ENCODE measurements at places on chromosomes 2 and 18.

DNA sequence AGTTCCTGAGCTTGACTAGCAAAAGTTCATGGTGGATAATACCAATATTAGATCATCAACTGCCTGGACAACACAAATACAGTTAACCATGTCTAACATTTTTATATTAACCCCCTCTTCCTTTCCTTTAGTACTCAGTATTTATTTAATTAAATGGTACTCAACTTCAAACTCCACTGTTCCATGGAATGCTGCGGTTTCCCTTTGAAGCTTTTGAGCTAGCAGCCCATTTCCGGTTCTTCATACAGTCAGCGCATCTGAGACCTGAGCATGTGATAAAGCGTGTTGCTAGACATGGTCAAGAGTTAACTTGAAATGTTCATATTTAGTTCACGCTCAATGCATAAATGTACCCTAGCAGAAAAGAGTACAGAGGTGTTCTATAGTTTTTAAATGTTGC, 278.4 kb downstream of the ALPK2 start:
- DNase-seq = no peak

DNA sequence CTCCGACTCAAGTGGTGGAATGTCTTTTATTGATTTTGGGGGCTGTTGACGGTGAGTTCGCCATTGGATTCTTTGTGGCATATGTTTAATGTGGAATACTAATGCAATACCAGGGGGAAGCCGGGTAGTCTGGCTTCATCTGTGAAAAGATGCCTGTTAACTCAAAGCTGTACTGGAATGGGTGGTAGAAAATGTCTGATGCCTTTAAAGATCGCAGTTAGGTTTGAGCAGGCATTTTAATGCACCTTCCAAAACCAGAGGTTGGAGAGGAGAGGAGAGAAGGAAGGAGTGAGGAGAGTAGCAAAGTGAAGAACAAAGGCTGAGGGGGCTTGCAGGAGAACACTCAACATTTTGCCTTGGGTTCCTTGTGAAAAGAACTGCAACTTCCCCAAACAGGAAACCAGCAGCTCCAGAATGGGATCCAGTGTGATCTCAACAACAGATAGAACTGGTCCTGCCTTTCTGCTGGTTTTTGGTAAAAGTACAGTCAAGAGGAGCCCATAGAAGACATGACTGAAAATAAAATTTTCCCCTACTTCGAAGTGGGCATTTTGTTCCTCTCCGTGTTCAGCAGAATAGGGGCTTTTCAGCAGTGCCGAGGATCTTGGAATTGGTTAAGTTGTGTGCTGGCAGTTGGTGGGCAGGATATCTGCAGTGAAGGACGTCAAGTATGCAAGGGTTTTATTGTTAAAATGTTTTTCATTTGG, 1.5 kb downstream of the ZNF532 start:
- no peak for DNase-seq

GRCh38 chr2:41768310-41768709, 279.5 kb upstream of the PKDCC start:
- DNase-seq = no peak

GRCh38 chr2:179274749-179275148, 10.1 kb upstream of the SESTD1 start:
- no peak for DNase-seq

DNA sequence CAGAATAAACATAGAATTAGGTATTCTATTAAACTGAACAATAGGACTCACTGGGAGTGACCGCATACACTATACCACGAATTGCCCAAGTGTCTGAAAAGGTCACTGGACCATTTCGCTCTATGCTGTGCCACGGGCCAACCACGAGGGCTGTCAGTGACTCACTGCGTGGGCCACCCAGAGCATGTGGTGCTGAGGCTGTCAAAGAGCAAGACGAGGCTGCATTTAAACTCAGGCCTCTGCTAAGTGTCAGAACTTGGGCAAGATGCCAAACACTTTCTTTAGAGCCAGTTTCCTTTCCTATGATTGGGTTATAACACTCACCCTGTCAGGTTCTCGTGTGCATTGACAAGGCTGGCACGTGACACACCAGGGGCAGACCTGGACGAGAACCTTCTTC, 97.5 kb downstream of the SH3YL1 start:
- no peak for DNase-seq

DNA sequence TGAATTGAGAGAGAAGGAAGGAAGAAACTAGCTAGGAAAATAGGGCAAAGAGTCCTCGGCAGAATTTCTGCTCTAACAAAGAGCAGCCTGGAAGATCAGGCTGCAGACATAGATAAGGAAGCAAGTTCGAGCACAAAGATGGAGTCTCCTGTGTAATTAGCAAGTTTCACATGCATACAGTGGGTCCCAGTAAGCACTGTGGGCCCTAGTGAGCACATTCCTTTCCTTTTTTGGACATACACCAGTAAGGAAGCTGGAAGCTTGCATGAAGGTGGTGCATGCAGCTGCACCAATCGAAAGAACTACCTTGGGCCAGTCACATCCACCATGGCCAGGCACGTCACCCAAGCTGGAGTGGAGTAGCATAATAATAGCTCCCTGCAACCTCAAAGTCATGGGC, 109.7 kb downstream of the NOL4 start:
- DNase-seq = no peak

DNA sequence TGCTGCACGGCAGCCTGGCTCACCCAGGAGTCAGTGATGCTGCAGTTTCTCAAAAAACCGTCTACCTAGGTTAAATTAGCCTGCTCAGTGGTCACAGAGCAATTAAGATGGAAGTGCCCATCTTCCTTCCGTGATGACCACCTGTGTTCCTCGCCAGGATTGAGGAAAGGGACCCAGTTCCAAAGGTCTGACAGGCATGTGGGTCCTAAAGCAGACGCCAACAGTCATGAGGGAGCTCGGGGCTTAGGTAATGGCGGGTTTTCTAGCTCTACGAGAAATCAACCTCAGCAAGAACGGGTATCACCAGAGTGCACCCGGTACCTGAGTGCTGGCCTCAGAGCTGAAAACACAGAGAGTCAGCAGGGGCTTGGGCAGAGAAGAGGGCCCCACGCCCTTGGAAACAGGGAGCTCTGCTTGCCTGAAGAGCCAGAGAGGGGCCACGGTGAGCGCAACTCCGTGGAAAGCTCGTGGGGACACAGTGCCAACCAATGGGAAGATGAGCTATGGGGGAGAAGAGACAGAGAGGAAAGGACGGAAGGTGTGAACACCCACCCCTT, 34.3 kb upstream of the DNMT3A start:
- no peak for DNase-seq

- DNase-seq = no peak
These were observed 6.3 kb upstream of the SFT2D3 start for GRCh38 chr2:127694986-127695385.

DNA sequence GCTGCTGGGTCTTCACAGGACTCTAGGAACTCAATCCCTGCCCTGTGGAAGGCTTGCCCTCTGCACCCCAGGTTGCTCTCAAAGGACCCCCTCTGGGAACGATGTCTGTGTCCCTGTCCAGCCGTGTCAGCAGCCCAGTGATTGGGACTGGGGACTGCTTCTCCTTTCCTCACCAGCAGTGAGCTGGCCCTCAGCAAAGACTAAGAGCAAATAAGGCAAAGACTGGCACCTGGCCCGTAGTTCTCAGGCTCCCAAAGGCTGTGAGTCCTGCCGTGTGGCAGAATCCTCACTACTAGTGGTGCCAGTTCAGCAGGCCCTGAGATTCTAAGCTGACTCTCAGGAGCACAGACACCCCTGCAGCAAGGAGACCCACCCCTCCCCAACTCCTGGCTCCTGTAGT, 47.8 kb downstream of the TMEM163 start:
- DNase-seq = no peak
